ENCODE measurements at places on chromosomes 5 and 9. TPM values are rescaled to one million over a fixed set of nuclear protein-coding genes. Genes with fewer than 3 reads are reported as not detected.

Gene CSF1R
- 3.2 TPM for total RNA-seq

Gene LCN6
- total RNA-seq = 0.81 TPM

- DNase-seq = no peak
These were observed 4.8 kb downstream of the DNAJB5 start for GRCh38 chr9:34994260-34994899.

DNA sequence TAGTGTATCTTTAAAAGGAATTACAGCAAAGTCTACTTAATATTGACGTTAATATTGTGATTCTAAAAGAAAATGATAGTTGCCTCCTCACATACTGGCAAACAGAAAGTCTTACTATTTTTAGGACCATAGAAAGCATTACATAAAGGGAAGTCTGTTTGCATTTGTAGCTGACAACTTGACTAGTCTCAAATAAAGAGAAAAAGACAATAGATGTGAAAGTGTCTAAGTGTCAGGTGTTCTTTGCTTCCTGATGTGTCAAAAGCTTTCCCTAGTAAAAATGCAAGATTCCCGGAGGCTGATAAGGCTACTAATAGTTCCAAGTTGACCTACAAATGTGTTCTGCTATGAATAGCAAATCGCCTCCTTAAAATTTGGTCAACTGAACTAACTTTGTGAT lies 259.7 kb downstream of the CDH10 start:
- DNase-seq = no peak

- no peak for DNase-seq
These were observed 216.2 kb downstream of the FANCC start for GRCh38 chr9:95101326-95101725.

Gene FOXD4L3
- total RNA-seq = under 0.01 TPM

Gene PRRC1
- 18.9 TPM for total RNA-seq

Gene TAF9
- 46.3 TPM for total RNA-seq

GRCh38 chr5:156951359-156951758 lies 11.7 kb downstream of the TIMD4 start:
- DNase-seq = no peak

Gene HMCN2
- under 0.01 TPM for total RNA-seq

Gene SMIM33
- under 0.01 TPM for total RNA-seq

Gene MZB1
- 90.8 TPM for total RNA-seq
